ENCODE measurements at places on chromosomes 4 and X.

DNA sequence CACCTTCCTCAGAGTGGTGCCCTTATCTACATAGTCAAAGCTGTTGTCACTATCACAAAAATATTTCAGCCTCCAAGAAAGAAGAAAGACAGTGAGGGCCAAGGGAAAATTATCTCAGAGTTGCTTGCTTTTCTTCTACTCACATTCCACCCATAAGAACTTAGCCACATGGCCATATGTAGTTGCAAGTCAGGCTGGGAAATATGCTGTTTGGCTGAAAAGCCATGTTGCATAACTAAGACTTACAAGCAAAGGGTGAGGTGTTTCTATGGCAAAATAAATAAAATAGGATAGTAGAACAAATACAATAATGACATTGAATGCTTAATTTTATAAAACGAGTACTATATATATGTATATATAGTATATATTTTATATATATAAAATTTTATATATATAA, 365.9 kb upstream of the PABPC4L start:
- DNase-seq = no peak

- no peak for DNase-seq
These were observed 226.1 kb downstream of the SPCS3 start for GRCh38 chr4:176545872-176546271.

- DNase-seq = no peak
These were observed 35.3 kb upstream of the CHRNA9 start for GRCh38 chr4:40299811-40300292.

DNA sequence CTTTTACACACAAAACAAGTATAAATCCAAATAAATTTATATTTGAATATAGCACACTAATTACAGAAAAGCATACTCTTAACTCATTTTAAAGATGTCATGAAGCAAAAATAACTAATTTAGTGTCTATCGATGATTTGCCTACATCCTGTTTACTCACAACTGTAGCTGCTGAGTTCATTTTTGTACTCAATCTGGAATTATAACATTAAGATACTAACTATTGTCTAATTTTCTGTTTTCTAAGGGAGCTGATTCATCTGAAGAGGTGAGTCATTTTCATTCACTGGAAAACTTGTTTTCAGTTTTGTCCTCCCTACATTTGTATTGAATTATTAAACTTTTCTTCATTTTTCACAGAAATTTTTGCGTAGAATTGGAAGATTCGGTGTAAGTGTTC, 3.7 kb downstream of the STATH start:
- no peak for DNase-seq

DNA sequence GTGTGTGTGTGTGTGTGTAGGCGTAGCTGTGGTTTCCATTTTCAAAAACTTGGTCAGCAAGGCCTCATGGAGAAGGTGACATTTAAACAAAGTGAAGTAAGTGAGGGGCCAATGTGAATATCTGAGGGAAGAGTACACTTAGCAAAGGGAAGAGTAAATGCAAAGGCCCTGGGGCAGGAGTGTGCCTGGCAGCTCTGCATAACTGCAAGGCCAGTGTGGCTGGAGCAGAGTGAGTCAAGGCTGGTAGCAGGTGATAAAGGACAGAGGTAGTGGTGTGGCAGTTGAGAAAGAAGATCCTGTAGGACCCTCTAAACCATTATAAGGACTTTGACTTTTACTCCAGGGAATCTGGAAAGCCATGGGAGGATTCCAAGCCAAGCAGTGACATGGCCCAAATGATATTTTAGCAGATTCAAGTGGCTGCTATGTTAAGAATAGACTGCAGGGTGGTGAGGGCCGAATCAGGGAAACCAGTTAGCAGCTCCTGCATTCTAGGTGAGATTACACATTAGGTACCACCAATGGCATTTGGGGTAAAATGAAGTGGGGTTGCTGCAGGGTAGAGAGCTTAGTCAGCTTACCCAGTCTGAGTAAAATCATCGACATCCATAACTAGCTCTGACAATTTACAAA, 5.9 kb upstream of the TBC1D1 start:
- no peak for DNase-seq

DNA sequence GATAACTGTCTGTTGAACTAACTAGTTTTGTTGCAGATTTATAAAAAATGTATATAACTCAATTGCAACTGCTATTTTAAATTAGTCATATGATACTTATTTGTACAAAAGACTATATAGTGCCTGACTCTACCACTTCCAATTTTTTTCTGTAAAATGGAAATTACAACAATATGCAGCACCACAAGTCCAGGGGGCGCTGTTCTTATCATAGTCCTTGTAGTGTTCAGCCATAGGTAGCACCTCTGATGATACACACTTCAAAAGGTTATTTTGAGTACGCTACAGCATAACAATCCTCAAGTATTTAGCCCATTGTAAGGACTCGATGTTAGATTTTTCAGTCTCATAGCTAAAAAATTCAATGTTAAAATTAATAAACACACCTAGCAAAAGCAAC, 174.9 kb downstream of the CORIN start:
- peak; percentile 22 for DNase-seq

DNA sequence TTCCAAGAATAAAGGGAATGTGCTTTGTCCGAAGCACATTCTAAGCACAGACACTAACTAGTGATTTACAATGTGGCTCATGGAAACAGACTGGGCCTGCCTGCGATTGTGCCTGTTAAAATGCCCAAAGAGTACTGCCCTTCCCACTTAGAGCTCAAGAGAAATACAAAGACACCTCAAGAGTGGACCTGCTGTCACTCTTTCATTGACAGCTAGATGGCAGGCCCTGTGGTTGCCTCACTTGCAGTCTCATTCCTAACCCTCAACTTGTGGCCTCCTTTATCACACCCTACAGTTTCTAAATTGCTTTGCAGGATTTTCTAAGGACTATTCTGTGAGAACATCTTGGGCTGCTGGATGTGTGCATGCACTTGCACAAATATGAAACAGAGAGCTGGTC, 331.0 kb upstream of the EMCN start:
- DNase-seq = no peak

DNA sequence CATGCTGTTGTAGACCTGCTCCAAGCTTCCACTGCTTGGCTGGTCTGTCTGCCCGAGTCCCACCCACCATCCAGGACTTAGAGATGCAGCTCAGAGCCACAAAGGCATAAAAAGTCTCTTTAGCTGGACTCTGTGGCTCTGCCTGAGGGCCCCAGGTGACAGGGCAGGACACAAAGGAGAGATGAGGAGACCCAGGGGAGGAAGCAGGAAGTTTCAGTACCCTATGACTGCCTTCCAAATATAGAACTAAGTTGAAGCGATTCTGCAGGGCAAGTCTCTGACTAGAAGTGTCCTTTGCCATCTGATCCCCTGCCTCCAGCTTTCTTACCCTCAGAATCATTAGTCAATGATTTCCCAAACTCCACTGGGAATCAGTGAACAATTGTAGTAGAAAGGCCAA, 11.2 kb upstream of the CXCR3 start:
- DNase-seq = no peak

DNA sequence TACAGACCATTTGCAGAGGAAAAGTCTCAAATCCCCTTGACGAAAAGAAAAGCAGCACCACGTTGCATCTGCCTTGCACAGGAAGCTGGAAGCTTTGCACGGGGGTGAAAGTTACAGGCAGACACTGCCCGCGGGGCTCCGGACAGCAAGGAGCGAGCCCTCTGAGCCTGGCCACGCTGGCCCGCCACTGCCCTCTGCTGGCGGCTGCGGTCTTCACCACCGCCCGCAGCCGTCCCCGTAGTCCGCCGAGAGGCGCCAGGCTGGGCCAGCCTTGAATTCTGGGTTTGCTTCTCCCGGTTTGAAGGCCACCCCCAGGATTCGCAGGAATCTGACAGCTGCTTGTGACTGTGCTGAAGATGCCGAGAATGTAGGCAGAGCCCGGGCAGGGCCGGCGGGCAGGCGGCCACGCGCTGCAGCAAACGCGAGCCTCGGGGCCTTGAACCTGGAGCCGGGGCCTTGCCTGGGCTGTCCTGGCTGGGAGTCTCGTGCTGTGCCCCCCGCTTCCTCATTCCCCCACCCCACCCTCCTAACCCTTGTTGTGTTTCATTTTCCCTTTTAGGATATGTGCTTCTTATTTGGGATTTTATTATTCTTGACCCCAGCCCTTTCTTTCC, 49.2 kb downstream of the ENPP6 start:
- DNase-seq = no peak

GRCh38 chrX:13996650-13997049, 33.0 kb downstream of the GEMIN8 start:
- DNase-seq = no peak

GRCh38 chr4:113958766-113959538, 20.5 kb downstream of the ARSJ start:
- DNase-seq = peak; percentile 66

DNA sequence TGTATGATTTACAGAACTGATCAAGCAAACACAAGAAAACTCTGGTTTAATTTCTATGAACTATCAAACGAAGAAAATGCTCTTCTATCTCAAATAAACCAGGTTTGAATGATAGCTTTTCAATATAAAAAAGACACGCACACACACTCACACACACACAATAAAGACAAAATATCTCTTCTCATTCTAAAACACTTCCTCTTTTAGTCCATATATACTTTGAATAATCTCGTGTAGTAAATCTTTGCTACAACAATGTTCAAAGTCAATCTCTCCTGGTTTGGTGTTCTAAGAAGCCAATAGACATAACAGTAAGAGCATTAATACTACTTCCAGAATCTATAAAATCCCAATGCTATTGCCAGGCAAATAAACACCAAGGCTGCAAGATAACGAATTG, 13.3 kb downstream of the CXCL2 start:
- DNase-seq = no peak

DNA sequence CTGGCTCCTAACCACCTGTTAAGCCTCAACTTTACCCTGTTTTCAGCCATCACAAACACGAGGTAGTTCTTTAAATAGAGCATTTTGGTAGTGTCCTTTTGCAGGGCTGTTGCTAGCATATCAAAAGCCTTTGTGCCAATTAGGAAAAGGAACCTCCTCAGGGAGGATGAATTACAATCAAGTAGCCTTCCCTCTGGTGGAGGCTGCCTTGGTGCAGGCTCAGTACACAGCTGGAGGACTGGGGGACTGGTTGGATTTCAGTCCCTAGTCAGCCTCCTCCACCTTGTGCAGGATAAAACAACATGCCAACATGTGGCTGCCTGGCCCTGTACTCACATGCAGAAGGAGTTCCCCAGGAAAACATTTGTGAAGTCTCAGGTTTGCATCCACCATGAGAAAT, 53.1 kb downstream of the RASGEF1B start:
- no peak for DNase-seq

- DNase-seq = no peak
These were observed 123.7 kb upstream of the TLR3 start for GRCh38 chr4:185945252-185945651.

DNA sequence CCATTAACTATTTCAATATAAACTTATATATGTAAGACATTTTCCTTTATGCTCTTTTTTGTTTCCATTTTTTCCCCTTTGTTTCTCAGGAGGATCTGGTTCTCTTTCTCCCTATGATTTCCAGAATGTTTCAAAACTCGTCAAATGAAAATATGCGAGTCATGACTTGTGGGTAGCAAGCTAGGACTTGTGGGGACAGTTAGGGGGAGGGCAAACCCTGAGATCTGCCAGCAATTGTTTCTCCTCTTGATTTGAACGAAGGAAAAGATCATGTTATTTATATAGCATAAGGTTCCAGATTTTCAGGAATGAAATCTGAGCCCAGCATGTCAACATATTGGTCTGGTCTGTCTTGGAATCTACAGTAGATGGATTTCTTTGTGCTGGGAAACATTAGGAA, 28.9 kb upstream of the GPC4 start:
- no peak for DNase-seq

DNA sequence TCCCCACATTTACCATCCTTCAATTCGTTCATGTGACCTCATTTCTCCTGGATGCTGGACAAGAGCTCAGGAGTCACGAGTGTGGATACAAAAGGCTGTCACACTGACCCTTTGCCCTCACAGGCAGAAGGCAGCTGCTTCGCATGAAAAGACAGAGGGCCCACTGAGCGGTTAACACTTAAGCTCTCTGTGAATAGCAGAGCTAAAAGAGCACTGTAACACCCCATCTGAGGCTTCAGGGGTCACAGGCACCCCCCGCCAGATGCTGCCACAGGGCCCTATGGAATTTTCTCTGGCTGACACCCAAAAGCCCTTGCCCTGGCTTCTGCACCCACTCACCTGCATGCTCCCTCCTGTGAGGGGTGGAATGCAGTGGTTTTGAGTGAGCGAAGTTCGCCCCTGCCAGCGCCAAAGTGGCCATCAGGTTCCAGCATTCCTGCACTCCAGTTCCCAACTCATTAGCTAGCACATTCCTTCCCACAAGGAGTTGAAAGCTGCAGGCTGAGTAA, 360.9 kb downstream of the PPP3CA start:
- DNase-seq = no peak

GRCh38 chr4:1795299-1796195, 2.5 kb downstream of the FGFR3 start:
- no peak for DNase-seq
